Stimulated activated CD8-positive, alpha-beta memory T cell treated with anti-CD3 and anti-CD28 coated beads, Interleukin-15, amount 100 ng/mL, for 48 hours (primary cell): ENCODE measurements at places on chromosomes 6 and 20.

- DNase-seq, result no peak
Measured at GRCh38 chr6:16510245-16510644, 251.0 kb downstream of the ATXN1 start.

GRCh38 chr6:150683320-150683719, 83.6 kb downstream of the PLEKHG1 start:
- DNase-seq, result no peak

DNA sequence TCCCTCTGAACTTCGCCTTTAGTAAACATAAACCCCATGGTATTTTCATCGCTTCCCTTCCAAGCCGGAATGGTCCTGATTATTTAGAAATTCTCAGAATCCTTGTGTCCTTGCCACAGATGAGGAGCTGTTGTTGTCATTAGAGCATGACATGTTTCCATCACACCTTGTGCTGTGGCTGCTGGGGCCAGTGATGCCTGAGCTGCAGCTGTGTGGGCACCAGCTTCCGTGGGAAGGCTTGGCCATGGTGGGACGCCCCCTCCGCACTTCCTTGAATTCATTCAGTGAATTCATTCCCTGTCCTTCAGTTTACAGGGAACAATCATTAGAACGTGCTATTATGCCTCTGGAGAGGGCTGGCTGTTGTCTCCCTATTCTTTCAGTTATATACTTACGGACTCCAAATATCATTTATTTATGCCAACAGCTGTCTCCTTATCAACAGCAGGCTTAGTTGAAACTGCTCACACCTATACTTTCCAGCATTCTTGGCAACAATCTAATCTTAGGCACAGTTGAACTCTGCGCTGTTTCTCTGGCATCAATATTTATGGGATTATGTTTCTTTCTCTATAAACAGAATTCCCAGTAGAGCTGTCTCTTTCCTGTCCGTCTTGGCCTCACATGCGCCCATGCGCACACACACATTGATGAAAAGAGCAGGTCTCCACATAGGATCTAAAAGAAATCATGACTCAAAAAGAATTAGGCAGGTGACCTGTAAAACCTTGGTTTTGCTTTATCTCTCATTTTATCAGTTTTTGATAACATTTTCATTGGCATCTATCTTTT, 9.0 kb downstream of the ADGRF1 start:
- DNase-seq, result no peak

GRCh38 chr20:24966317-24967012, 17.4 kb downstream of the CST7 start:
- no peak for DNase-seq

GRCh38 chr6:168221497-168222079, 98.0 kb downstream of the DACT2 start:
- no peak for DNase-seq
